Activated CD4-positive, alpha-beta T cell treated with anti-CD3 and anti-CD28 coated beads for 36 hours (primary cell): ENCODE measurements at places on chromosomes 2 and 18. TPM values are rescaled to one million over a fixed set of nuclear protein-coding genes. Genes with fewer than 3 reads are reported as not detected.

Gene NYAP2
- not detected for total RNA-seq

Gene ST8SIA3
- not detected for total RNA-seq

Gene IL36B
- not detected for total RNA-seq

Gene RETSAT
- total RNA-seq = 18.1 TPM

Gene TWIST2
- not detected for total RNA-seq

GRCh38 chr2:166117491-166117890 is 10.3 kb downstream of the SCN1A start:
- no peak for DNase-seq
